ENCODE measurements at places on chromosomes 7 and 10.
A peak's percentile ranks its signal among the peaks of the same experiment; 100 is the strongest.

GRCh38 chr10:132813001-132813401, 27.1 kb upstream of the NKX6-2 start:
- DNase-seq = no peak

GRCh38 chr10:117143103-117143823, 5.2 kb upstream of the VAX1 start:
- no peak for DNase-seq

DNA sequence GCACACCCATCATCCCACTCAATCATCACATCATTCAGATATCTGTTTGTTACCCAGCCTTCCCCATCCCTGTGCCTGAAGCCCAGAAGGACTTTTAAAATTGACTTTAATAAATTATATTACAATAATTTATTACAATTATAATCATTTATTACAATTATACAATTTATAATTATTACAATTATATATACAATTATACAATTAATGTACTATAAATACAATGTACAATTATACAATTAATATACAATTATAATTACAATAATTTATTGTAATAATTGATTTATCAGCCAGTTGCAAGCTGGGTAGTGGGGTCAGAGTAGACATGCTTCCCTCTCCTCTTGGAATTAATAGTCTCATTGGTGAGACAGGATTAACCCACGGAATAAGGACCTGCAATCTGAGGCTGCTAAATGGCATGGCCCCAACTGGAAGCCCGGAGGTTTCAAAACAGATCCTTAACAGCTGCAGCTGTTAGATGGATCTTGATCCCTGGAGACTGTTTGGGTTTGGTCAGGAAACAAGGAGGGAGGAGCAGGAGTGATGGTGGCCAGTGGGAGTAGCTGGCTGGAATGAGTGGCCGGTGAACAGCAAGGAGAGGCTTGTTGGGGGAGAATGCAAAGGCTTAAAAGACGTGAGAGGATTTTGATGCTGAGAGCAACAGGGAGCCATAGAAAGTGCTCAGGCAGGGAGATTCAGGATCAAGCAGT, 402.8 kb upstream of the PODXL start:
- no peak for DNase-seq

DNA sequence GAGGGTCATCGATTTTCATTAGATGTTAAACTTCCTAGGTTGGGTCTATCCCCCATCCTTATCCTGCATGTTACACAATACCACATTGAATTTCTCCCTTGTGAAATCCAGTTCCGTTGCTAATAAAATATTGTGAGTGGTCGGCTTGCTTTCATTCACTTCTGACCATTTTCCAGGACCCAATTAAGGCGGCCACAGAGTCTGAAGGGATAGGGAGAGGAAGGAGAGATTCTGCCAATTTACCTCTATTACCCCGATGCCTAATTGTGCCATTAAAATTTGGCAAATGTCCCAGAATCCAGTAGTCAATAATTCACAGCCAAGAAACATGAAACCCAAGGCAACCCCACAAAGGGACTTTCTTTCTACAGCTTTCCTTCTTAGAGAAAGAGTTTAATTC, 129.9 kb downstream of the IPMK start:
- DNase-seq = no peak

- DNase-seq = no peak
Measured at GRCh38 chr10:77865580-77866324, 60.8 kb downstream of the DLG5 start.

GRCh38 chr10:119504651-119505050, 37.9 kb downstream of the RGS10 start:
- DNase-seq = no peak

- DNase-seq = no peak
Measured at GRCh38 chr7:69593511-69593910, 4.8 kb upstream of the AUTS2 start.

- DNase-seq = no peak
Measured at GRCh38 chr7:118132764-118133163, 51.2 kb upstream of the LSM8 start.

GRCh38 chr10:111079781-111080180, 3.0 kb downstream of the ADRA2A start:
- DNase-seq = no peak

DNA sequence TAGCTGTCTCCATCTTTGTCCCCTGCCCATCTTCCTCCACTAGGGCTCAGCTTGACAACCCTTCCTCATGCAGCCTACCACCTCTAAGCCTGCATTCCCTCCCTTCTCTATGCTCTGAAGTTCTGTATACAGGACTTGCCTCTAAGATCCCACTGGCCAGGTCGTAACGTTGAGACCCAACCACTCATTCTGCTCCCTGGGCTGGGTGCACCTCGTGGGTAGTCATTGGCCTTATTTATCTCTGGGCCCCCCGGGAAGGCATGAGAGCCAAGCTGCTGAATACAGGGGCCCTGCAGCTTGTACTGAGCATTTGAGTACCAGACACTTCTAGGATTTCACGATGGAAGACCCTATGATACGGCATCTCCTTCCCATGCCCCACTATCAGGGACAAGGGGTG, 31.2 kb downstream of the MYL10 start:
- DNase-seq = no peak

DNA sequence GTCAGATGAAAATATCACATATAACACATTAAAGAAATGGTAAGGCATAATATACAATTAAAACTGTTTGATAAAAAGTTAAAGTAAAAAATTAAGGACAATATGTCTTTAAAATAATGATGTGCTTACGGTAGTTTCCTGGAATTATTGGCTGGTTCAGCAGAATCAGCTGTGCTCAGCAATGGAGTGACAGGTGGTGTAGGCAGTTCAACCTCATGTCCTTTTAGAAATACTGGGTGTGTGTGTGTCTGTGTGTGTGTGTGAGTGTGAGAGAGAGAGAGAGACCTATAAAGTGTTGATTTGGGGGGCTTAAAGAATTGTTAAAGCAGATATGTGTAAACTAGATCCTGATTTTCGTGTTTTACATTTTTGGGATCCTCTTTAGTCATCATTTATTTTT, 141.2 kb downstream of the ADAM22 start:
- no peak for DNase-seq

DNA sequence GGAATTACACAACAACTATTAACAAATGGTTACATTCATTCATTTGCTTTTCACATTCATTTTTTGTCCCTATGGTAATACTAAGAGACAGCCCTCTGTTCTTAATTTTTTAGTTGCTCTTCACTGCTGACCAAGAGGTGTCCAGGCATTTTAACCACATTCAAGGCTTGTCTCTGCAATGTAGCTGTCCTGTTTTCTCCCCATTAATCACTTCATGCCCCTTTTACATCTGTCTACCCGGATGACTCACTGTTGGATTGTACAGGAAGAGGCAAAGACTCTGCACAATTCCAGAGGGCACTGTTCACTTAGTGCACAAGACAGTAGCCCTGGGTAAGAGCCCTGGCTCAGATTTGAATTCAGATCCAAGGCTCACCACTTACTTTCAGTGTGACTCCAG, 168.5 kb downstream of the NOC3L start:
- no peak for DNase-seq

DNA sequence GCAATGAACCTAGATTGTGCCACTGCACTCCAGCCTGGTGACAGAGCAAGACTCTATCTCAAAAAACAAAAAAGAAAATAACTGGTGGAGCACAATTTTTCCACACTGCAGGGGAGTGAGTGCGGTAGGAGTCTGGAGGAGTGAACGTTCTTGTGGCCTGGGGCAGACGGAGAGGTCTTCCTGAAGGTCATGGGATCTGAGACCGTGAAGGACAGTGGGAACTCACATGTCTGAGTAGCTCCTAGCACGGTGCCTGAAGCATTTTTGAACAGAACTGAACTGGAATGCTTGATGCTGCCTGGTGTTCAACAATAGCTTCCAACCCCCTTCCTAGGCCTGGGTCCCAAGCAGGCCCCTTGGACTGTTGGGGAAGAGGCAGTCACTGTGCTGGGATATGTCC, 84.3 kb upstream of the PODXL start:
- DNase-seq = no peak

GRCh38 chr10:101031796-101032636, 982 bp downstream of the SFXN3 start:
- peak; percentile 48 for DNase-seq

GRCh38 chr10:133004478-133004877, 62.1 kb upstream of the CFAP46 start:
- DNase-seq = no peak

Data from activated CD8-positive, alpha-beta memory T cell treated with anti-CD3 and anti-CD28 coated beads for 48 hours (primary cell).